Stimulated activated CD4-positive, alpha-beta T cell treated with anti-CD3 and anti-CD28 coated beads, TNF-alpha, amount 100 ng/mL, for 24 hours (primary cell): ENCODE measurements at places on chromosomes 16 and 17.
A peak's percentile ranks its signal among the peaks of the same experiment; 100 is the strongest.

GRCh38 chr16:88264641-88265285 lies 118.0 kb upstream of the ZNF469 start:
- DNase-seq = peak; percentile 38

GRCh38 chr16:55333684-55334083 lies 9.7 kb downstream of the IRX6 start:
- no peak for DNase-seq

DNA sequence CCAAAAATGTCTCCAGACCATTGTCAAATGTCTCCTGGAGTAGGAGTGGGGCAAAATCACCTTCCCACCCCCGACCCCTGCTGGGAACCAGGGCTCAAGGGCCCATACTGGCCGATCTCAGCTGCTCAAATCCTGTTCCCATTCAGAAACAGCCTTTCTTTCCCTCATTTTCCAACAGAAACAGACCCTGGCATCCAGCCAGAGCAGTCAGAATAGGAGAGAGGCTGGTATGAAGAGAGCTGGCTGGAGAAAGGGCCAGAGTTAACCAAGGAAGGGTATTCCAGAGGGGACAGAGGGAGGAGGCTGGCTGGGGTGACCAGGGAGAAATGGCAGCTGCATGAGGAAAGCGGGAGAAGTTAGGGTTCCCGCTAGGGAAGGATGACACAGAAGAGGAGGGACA lies 199.1 kb downstream of the XYLT1 start:
- DNase-seq = no peak

GRCh38 chr17:40072040-40072734 lies 9.4 kb downstream of the THRA start:
- no peak for DNase-seq

DNA sequence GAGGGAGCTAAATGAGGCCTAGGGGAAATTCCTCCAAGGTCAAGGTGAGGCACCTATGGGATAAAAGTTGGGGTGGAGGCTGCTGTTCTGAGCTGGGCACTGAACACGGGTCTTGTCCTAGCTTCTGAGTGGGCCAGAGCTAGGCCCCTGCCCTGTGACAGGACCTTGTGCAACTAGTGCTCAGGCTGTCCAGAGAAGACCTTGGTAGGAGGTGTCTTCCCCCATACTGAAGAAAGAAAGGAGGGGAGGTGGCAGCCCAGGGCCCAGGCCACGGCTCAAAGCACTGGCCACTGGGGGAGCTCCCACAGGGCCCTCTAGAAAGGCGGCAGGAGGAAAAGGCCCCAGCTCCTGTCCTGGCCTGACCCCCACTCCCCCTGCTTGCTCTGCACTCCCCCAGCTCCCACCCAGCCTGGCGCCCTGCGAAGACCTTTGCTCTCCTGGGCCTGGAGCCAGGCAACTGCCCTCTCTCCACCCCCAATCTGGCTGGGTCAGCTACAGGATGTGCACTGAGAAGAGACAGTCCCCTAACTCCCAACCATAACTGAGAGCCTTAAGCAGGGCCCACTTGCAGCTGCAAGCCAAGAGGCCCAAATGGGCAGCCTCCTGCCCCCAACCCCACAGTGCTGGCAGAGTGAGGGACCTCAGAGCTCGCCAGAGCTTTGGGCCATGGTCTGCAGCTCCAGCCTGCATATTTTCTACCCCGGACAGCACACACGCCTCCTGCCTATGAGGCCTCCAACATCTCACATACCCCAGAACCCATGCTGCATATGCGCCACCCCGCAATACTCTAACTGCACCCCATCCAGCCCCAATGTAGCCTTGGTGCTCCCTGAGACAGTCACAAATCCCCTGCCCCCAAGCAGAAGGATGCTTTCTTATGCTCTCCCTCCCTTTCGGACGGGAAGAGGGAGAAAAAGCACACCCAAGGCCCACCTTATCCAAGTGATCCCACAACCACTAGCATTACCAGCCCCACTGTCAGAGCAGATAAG lies 15.3 kb downstream of the HSD11B2 start:
- DNase-seq = no peak

- no peak for DNase-seq
These were observed 54.3 kb downstream of the WSB1 start for GRCh38 chr17:27348196-27348595.

DNA sequence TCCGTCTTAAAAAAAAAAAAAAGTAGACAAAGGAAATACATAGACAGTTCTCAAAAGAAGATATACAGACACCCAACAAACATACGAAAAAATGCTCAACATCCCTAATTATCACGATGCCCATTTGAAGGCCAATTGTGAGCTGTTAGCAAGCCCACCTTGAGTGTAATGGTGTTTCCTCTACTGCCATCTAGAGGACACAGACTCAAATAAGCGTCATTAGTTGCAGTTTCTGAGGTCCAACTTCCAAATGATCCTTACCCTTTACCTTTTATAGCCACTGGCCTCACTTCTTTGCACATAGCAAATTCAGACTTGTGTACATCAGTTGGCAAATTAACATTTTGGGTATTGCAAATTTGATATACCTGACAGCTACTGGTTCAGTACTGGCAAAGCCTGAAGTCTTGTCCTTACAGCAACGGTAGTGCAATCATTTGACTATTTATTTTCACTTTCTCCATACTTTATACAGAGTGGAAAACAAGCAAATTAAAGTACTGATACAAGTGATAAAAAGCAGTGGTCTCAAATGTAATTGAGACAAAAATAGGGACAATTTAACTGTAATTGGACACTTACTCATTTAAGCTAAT lies 536.3 kb upstream of the EEF2KMT start:
- no peak for DNase-seq

DNA sequence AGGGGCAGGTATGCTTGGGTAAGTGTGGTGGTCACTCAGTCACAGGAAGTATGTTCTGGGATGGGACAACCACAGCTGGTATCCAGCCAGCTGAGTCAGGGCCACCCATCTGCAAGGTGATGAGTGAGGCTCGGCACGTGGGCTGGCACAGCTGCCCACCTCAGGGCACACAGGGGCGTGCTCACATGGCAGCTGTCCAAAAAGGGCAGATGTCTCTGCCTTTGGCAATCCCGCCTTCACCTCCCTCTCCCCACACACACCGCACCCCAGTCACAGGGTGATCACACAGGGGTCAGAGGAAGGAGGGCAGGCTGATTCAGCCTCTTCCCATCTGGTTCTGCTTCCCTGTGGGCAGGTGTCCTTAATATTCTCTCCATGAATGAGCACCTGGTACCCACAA lies 85.9 kb upstream of the TOB1 start:
- no peak for DNase-seq

DNA sequence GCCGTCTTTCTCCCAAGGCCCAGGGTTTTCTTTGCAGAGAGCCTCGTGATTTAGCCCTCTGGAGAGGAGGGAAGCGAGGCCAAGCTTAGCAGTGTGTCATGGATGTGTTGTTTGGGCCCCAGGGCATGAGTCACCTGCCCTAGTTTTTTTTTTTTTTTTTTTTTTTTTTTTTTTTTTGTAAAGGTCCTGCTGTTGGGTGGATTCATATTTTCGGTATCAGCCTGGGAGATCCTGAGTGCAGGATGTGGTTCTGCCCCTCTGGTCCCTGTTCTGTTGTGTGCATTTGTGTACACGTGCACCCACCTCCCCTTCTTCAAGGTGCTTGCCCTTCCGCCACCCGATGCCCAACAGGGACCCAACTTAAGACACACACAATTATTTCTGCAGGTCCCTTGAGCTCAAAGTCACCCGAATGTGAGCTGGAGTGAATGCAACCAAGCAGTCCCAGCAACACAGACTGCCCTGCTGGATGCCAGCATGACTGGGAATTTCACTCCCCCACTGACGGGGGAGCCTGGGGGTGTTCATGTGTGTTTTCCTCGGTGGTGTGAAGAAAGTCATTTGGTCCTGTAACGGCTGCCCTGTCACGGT lies 265.8 kb upstream of the TNRC6C start:
- DNase-seq = peak; percentile 9

DNA sequence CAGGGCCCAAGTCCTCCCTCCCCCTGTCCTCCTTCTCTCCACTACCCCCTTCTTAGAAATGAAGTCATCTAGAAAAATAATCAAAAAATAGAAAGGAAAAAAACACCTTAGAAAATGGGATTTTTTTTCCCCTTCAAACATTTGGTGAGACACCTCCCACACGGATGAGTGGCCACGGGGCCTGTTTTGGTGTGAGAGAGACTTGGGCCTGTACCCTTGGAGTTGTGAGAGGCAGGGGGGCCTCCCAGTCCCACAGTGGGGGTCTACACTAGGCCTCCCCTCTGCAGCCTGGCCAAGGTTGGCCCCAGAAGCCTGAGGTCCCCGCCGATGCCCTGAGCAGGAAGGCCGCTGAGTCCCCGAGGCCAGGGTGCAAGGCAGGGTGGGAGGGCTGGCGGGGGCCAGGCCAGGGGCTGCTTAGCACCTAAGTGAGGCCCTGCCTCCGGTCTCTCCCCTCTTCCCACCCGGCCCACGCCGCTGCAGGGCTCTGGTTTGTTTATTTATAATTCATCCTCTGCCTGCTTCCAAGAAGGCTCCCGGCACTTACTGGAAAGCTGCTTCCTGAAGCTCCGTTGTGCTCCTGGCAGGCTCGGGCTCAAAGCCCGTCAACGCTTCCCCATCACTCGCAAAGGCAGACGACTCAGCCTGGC lies 26.4 kb downstream of the NPTX1 start:
- DNase-seq = no peak

DNA sequence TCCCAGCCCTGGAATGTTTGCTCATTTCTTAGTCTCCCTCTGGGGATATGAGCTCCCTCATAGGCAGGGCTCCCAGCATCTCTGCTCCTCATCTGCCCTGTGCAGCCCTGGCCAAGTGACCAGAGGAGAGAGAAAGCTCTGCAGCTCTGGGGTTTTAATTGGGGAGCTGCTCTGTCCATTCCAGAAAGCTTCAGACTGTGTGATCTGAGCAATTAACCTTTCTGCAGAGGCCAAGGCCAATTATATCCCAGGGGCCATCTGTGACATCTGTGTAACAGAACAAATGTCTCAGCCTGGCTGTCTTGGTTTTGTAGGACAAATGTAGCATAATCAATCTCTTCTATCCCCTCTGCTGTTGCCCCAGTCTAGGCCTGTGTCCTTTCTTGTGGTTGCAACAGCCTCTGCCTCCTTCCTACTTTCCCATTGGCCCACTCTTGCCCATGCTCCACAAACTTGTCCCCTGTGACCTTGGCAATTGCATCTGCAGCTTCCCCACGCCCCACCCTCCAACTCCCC lies 156.0 kb downstream of the GSG1L start:
- DNase-seq = no peak

DNA sequence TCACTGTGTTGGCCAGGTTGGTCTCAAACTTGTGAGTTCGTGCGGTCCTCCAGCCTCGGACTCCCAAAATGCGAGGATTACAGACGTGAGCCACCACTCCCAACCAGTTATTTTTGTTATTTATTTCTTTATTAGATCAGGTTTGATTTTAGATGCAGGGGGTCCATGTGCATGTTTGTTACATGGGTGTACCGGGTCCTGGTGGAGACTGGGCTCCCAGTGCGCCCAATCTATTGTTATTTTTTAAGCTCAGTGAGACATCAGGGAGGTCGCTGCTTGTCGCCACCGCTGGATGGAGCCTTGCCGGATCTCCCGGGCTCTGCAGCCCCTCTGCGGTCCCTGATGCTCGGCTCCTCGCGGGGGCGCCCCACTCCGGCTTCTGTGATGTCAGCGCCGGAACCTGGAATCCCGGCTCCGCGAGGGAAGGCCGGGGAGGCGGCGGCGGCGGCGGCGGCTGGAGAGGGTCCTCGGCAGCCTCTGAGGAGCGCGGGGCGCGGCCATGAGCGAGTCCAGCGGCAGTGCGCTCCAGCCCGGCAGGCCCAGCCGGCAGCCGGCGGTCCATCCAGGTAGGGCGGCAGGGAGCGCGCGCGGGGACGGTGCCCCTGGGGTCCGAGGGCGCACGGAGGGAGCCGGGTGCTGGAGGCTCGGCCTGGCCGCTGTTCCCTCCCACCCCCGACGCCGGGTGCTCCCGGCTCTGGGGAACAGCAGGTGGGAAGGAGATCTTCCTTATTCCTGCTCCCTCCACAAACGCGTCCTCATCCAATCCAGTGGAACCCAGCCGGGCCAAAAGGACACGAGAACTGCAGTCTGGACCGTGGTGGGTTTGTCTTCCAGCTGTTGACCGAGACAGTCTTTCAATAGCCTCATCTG lies at the start of gene TMC7:
Gene TMC7, plus strand, starts transcription at position 370 of the 870 bp plus-strand sequence. Its CDS starts 130 bp downstream, at position 500.
- no peak for DNase-seq

GRCh38 chr16:57578521-57579360 lies 36.3 kb downstream of the ADGRG5 start:
- no peak for DNase-seq

DNA sequence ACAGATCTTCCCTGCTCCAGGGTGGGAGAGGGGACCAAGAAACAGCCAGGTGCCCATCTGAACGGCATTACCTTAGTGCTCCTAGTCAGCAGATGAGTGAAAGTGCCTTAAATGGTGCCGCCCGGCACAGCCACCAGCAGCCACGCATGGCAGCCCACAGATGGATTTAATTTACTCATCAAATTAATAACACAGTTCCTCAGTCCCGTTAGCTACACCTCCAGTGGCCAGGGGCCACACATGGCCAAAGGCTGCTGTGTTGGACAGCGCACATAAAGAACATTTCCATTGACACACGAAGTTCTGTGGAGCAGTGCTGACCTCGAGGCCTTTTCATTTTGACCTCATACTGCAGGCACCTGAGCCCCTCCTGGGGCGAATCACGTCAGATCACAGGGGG lies 166.3 kb downstream of the CMIP start:
- DNase-seq = no peak

GRCh38 chr17:4609761-4610160 lies 25.4 kb downstream of the SMTNL2 start:
- DNase-seq = no peak

- no peak for DNase-seq
These were observed 164.1 kb upstream of the TOM1L1 start for GRCh38 chr17:54736573-54736972.

DNA sequence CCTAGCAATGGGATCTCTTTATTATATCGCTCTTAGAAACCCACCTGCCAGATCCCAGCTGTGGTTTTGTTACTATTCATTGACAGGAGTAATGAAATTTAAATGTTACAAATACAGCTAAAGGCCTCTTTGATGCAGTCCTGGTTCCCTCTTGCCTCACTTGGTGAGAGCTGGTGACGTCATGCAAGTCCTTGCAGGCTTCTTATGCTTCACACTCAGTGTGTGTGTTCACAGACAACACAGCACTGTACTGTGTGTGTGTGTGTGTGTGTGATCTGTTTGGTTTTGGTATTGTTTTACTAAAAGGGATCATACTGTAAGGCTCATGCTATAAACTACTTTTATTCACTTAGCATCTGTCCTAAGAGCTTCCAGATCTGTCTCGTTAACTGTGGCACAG lies 75.0 kb downstream of the USP22 start:
- no peak for DNase-seq

DNA sequence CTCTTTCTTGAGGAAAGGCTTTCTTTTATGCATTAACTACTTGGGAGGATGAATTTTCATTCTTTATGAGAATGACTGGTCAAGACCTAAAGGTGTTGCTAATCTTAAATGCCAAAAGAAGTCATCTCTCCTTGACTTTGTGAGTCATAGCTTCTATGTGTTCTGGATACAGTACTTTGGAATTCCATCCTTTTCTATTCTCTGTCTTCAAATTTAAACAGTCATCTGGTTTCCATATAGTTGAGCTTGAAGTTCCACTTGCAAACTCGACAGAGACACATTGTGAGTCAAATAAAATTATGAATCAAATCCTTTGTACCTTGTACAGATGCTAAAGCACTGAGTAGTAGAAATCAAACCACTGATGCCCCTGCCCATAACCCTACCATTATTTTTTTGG lies 271.9 kb upstream of the PMFBP1 start:
- no peak for DNase-seq
